ENCODE measurements at places on chromosomes 3 and 15. TPM values are rescaled to one million over a fixed set of nuclear protein-coding genes. Genes with fewer than 3 reads are reported as not detected.

Gene CELF6
- 4.1 TPM for total RNA-seq

GRCh38 chr3:59758672-59759071 lies 708.8 kb upstream of the CFAP20DC start:
- no peak overlapping the region for H3K4me3 ChIP-seq
- H3K4me1 ChIP-seq, result no peaks in the 10 kb centered on the region
- no peaks in the 10 kb centered on the region for H3K27me3 ChIP-seq

DNA sequence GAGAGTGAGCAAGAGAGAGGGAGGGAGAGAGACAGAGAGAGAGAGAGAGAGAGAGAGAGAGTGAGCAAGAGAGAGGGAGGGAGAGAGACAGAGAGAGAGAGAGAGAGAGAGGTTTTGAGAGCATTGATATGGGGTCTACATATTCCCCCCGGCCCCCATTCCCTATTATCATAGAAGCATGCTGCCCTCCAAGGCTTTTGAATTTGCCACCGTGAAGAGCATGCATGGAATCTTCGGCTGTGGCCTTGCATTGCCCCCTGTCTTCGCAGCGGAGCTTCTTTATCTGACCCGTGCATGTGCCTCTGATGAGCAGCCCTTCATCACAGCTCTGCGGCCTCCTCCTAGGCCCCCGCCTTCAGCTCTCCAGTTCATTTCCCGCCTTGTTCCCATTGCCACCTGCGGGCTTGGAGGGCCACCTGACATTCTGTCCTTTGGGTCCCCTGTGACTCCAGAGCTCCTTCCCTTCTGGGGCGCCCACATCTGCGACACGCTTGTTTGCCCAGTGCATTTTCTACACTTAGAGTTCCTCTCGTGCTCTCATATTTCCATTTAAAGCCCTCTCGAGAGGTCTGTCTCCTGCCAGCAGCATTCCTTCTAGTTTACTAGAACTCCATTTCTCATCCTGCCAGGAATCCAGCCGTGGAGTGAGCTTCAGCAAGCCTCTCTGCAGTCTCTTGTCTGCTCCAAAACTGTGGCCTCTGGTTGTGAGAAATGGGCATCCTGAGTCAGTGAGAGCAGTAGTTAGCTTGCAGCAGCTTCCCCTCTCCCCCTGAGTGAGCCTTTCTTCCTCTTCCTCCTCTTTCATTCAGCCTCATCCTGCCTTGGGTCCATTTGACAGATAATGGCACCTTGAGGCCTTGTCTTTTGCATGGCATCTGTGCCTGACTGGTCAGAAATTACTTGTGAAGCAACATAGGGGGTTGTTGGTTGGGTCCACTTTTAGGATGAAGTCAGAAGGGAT lies 25.3 kb downstream of the LPP start:
- H3K27ac ChIP-seq, result no peak overlapping the region
- no peaks in the 10 kb centered on the region for H3K36me3 ChIP-seq
- DNase-seq, result peak; percentile 57

GRCh38 chr3:36989005-36989404 lies 3.9 kb downstream of the EPM2AIP1 start:
- no peaks in the 10 kb centered on the region for H3K36me3 ChIP-seq
- no peak for DNase-seq
- peaks cover 22% of the 10 kb centered on the region for H3K4me1 ChIP-seq
- H3K27ac ChIP-seq, result no peak overlapping the region

Data from adrenal gland (tissue), 19 donors.